ENCODE measurements at places on chromosomes 4 and X.

- no peak for DNase-seq
These were observed 65.1 kb downstream of the PPP3CA start for GRCh38 chr4:101282076-101282844.

- DNase-seq = no peak
These were observed 167.5 kb upstream of the DGKK start for GRCh38 chrX:50638123-50638522.

DNA sequence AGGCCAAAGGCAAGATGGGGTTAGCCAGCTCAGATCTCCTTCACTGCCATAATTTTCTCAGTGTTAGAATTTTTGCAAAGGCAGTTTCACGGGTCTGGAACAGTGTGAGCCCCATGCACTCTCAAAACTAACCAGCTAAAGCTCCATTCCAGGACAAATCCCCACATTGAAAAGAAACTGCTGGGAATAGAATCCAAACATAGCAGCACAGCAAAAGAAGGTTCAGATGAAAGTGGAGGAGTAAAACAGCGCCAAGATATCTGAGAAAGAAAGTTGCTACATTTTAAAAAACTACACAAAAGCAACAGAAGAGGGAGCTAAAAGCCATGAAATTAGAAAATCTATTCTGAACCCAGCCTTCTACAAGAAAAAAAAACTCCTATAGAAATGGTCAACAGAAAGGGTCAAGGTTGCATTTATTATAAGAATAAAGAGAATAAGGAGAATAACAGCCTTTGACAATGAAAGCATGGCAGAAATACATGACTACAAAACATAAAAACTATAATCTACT is 39.6 kb upstream of the SLC7A3 start:
- no peak for DNase-seq

DNA sequence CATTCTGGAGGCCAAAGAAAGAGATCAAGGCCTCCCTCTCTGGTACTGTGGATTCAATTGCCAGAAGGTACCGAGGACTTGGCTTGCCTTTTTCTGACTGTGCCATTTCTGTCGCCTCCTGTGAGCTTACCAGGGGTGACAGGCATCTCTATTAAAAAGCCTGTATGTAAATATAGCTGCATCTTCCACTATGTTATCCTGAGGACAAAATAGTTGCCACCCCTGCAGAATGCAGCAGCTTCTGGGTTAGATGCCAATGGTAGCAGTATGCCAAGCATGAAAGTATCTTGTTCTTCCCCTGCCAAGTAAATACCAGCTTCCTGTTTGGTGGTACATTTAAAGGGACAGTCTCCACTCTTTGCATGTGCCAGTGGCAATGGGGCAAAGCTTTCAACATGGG is 10.7 kb downstream of the TRPC5OS start:
- no peak for DNase-seq

- DNase-seq = no peak
These were observed 393.3 kb upstream of the TRAM1L1 start for GRCh38 chr4:117478702-117479101.

GRCh38 chr4:116881077-116881476 is 204.3 kb downstream of the TRAM1L1 start:
- DNase-seq = no peak

GRCh38 chr4:166622425-166622977 is 611.8 kb downstream of the SPOCK3 start:
- no peak for DNase-seq

- peak; percentile 15 for DNase-seq
These were observed 43.7 kb upstream of the SH3KBP1 start for GRCh38 chrX:19931146-19931545.

- DNase-seq = peak; percentile 26
These were observed 56.8 kb downstream of the PRRG1 start for GRCh38 chrX:37405956-37406355.

DNA sequence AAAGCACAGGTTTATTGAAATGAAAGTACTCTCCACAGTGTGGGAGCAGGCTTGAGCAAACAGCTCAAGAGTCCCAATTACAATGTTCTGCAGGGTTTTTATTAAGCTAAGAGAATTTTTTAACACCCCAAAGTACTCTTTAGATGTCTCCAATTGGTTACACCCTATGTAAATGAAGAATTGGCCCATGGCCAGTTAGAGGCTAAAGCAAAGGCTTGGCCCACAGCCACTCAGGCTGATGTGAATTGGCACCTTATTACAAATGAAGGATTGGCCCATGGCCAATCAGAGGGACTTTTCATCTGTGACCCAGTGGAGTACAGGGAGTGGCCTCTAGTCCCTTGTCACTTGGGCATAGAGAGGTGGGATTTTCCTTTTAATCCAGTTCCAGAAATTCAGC is 30.1 kb upstream of the IQCM start:
- no peak for DNase-seq

DNA sequence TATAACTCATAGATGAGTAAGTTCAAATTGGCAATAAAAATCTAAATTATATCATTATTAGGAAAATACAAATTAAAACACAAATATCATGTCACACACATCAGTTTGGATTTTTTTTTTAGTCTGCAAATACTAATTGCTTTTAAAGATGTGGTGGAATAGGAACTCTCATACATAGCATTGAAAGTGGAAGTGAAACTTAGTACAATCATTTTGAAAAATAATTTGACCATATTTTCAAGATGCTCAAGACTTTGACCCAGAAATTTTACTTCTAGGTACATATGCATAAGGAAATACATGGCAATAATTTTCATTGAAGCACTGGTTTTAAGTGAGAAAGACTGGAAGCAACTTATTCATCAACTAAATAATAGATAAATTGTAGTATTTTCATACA is 147.5 kb upstream of the SMIM31 start:
- DNase-seq = no peak

GRCh38 chrX:68711845-68712244 is 64.4 kb downstream of the STARD8 start:
- DNase-seq = no peak

DNA sequence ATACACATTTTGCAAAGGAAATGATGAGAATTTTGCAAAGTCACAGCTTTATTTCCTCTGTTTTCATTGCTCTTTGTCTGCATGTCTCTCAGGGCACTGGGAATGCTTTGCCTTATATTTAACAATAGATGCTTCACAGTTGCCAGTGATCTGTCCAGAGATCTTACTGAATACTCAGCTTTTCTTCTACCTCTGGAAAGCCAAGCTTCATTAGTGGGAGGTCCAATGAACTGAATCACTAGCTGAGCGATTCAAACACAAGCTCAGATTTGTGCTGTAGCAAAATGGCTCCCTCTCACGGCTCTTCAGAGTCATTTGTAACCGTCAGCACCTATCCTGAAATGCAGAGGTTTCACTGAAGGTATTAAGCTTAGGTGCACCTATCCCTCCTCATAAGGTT is 138.9 kb downstream of the DCLK2 start:
- DNase-seq = peak; percentile 54
